ENCODE measurements at places on chromosomes 11 and 22.

DNA sequence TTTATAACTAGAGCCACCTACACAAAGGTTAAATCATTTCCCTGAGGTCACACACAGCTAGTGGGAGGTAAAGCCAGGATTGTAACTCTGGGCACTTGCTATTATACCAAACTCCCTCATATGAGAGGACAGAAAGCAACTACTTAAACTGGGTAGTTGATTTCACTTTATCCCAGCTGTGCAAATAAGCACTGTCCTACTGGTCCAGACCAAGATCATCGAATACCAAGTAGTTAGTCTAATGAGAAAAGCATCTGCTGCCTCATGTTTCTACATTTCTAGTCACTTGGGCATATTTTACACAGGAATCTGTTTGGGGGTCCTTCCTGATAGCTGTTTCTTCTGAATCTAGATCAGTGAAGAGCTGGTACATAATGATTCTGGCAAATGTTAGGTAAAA is 178.6 kb upstream of the NARS2 start:
- no peak for DNase-seq

- DNase-seq: peak; percentile 64
Measured at GRCh38 chr22:38753948-38754750, 1.6 kb downstream of the SUN2 start.

GRCh38 chr11:15852179-15852578 is 504.2 kb downstream of the SOX6 start:
- no peak for DNase-seq

DNA sequence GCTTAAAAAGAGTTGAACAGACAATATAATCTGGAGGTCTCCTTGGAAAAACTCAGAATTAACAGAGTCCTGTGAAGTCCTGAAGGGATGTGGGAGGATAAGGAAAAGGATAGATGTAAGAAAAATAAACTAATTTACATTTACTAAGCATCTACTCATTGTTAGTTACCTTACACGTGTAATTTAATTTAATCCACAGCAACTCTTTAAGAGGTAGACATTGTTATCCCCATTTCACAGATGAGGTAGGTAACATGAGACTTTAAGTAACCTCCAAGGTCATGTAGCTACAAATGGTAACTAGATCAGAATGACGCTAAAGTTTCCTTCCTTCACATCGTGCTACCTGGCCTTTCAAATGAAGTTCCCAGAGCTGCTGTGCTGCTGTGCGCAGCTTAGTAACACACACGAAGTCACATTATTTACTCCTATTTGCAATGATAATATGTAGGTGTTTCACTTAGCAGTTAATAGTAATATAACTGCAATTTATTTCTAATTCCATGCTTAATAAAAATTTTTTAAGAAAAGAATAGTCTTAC is 5.7 kb upstream of the PDE3B start:
- no peak for DNase-seq

- no peak for DNase-seq
Measured at GRCh38 chr22:19466126-19466716, 12.8 kb downstream of the UFD1 start.

DNA sequence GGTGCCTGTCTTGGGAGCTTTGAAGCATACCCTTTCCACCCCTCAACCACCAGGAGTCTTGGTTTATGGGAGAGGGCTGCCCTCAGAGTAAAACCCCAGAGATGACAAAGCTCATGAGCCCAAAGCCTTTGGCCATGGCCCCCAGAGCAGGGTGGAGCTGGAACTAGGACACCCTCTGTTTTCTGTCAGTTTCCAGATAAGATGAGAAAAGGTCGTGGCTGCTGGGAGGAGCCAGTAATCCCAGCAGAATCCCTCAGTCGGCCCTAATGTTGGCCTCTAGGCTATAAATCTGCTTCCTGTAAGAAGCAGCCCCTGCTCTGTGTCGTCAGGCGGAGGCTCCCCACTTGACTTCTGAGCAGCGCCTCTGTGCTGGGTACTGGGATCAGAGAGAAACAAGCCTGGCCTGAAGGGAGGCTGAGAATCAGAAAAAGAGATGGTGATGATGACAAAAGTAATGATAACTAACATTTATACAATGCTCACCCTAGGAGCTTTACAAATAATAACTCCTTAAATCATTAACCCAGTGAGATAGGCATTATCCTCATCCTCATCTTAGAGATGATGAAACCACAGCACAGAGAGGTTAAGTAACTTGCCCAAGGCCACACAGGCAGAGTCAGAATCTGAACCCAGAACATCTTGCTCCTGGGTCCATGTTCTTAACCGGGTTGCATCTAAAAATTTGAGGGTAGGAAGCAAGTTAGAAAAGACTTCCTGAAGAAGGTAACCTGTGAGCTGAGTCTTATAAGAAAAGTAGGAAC is 471.4 kb downstream of the SOX6 start:
- DNase-seq: no peak

DNA sequence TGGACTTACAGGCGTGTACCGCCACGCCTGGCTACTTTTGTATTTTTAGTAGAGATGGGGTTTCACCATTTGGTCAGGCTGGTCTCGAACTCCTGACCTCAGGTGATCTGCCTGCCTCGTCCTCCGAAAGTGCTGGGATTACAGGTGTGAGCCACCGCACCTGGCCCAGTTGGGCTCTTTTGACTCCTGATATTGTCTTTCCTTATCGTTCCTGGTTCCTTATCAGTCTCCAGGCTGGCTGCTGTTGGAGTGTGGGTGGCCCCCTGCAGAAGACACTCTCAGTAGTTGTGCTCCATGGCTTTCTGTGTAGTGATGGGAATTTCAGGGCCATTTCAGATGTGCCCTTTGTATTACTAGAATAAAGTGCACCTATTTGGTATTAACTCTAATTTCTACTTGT is 55.3 kb downstream of the C22orf31 start:
- DNase-seq: no peak

DNA sequence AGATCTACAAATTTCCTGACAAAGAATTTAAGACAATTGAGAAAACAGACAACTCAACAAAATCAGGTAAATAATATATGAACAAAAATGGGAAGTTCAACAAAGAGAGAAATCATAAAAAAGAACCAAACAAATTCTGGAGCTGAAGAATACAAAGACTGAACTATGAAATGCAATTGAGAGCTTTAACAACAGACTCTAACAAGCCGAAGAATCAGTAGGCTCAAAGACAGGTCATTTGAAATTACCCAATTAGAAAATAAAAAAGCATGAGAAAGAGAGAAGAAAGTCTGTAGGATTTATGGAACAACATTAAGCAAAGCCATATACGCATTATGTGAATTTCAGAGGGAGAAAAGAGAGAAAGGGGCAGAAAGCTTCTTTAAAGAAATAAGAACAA is 72.8 kb downstream of the TBC1D22A start:
- DNase-seq: no peak

- no peak for DNase-seq
Measured at GRCh38 chr11:46413760-46414465, 22.3 kb upstream of the CHRM4 start.

DNA sequence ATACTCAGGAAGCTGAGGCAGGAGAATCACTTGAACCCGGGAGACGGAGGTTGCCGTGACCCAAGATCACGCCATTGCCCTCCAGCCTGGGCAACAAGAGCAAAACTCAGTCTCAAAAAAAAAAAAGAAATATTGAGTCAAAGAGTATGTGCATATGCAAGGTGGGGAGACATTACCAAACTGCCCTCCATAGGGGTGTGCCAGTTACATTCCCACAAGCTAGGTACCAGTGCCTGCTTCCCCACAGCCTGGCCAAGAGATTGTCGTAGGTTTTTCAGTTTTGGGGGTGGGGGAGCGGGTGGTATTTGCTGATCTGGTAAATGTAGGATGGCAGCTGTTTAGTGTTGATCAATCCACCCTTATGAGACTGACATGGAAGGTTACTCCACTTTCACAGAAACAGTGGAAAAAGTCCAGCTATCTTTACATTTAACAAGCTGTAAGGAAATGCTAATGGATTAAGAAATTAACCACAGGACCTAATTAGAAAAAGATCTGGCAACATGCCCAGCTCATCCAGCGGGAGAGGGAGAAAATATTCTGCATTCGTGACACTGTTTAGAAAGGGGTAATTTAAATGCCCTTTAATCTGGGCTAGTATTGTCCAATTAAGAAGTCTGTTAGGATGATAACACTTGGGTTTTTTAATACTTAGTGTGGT is 89.4 kb downstream of the PACS1 start:
- DNase-seq: no peak
